T-helper 2 cell (primary cell): ENCODE measurements at places on chromosomes 16 and 17.
A peak's percentile ranks its signal among the peaks of the same experiment; 100 is the strongest.

DNA sequence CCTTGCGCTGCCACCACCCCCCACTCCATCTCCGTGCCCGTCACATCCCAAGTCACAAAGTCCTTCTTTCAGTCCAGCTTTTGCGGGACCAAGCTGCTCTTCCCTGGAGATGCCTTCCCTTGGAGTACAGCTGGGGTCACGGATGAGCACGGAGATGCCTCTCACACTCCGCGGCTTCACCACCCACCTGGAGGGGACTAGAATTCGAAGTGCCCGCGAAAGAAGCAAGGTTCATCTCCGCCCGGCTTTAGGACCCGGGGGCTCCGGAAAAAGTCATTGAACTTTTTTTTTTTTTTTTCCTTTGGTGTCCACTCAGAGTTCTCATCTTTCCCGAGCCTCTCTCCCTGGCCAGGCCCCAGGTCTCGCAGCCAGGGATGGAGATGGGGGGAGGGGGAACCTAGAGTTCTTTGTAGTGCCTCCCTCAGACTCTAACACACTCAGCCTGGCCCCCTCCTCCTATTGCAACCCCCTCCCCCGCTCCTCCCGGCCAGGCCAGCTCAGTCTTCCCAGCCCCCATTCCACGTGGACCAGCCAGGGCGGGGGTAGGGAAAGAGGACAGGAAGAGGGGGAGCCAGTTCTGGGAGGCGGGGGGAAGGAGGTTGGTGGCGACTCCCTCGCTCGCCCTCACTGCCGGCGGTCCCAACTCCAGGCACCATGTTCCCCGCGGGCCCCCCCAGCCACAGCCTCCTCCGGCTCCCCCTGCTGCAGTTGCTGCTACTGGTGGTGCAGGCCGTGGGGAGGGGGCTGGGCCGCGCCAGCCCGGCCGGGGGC, at the start of gene FKBP10:
TSS of gene FKBP10 (plus strand) at position 624 of the 771 bp plus-strand sequence. CDS start at position 655, 31 bp downstream.
- DNase-seq, result no peak

GRCh38 chr17:82235775-82236141, 6.9 kb downstream of the SLC16A3 start:
- no peak for DNase-seq

- DNase-seq, result no peak
Observed at GRCh38 chr17:18925187-18925586, 26.8 kb upstream of the SLC5A10 start.

DNA sequence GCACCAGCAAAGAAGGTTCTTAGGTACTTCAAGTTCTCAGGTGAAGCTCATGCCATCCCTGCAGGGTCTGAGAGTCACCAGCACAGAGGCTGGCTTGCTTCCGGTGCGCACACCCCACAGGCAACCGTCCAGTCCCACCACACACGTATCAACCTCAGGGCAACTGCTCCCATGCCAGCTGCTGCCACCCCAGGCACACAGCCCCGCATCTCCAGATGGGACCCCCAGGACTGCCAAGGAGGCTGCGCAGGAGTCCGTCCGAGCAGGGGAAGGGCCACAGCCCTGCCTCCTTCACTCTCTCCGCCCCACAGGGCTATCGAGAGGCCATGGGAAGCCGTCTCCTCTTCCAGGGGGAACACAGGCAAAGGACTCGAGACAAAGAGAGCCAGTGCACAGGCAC, 13.3 kb downstream of the KIFC3 start:
- no peak for DNase-seq

GRCh38 chr17:81332914-81333528, 37.9 kb upstream of the SLC38A10 start:
- DNase-seq, result no peak

DNA sequence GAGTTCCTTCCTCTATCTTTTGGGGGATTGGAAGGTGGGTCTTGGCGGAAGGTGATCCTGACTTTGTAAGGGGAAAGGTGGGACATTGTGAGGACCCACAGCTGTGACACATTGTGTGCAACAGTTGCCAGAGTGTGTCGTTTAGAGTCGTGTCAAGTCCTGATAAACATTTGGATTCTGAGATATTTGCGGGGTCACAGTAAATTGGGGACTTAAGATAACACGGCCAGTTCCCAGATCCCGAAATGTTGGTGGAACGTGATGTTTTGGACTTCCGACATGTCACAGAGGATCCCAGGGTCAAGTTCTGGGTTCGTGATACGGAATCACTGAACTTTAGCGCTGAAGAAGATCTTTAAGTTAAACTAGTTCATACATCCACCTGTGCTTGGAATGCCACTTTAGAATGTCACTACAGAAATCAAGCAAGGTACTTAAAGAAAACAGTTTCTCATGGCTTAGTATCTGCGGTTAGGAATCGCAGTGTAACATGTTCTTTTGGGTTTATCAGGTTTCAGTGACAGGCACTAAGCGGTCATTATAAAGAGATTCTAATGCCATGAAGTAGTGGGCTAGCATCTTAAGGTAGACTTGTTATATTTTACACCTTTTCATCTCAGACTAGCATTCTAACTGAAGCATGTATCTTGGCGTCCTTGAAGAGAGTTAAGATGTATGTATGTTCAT, 815 bp downstream of the ATAD5 start:
- no peak for DNase-seq

GRCh38 chr16:65948361-65948760, 418.1 kb upstream of the CDH5 start:
- DNase-seq, result no peak

GRCh38 chr17:28982131-28982793, 23.6 kb downstream of the SEZ6 start:
- peak; percentile 90 for DNase-seq

DNA sequence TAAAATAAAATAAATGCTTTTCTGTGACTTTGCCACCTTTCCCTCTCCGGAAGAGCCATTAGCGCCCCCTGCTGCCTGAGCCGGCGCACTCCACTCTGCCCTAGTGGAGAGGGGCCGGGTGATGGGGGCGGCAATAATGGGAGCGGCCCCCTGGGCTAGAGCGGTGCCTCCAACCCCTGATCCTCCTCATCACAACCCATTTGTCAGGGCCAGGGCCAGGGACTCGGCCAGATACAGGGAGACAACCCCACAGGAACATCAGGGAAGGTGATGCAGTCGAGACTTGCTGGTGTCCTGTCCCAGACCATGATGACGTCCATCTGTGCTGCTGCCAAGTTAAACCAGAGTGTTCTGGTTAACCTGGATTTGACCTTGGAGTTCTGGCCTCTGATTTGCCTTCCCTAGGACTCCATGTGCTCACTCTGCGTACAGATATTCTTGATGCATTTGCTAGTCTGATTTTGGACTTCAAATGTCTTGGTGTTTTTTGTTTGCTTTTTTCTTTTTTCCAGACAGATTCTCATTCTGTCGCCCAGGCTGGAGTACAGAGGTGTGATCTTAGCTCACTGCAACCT, 46.1 kb upstream of the BPTF start:
- no peak for DNase-seq

- DNase-seq, result peak; percentile 97
Observed at GRCh38 chr16:10385725-10386516, at the start of gene ATF7IP2. Gene ATF7IP2 (plus strand): TSS chr16:10386061. CDS start chr16:10430621, 44,560 bp downstream.

GRCh38 chr17:29972277-29972676, 30.8 kb downstream of the EFCAB5 start:
- DNase-seq, result no peak

- no peak for DNase-seq
Observed at GRCh38 chr16:81651758-81652718, 127.1 kb upstream of the PLCG2 start.

DNA sequence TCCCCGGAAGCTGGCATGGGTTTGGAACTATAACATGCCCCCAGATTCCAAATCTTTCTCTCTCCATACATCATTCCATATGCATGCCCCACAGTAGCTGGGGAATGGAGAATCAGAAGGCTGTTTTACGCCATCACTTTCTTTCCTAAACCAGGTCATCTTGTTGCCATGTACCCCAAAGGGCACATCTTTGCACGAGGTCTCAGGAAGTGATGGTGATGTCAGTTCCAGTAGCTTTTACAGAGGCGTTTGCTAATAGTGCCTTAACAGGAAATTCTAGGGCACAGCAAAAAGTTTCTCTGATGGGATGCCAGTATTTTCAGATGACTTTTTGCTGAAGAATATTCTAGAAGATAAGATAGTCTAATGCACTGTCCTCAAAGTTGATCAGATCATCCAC, 241.5 kb downstream of the MAF start:
- no peak for DNase-seq

DNA sequence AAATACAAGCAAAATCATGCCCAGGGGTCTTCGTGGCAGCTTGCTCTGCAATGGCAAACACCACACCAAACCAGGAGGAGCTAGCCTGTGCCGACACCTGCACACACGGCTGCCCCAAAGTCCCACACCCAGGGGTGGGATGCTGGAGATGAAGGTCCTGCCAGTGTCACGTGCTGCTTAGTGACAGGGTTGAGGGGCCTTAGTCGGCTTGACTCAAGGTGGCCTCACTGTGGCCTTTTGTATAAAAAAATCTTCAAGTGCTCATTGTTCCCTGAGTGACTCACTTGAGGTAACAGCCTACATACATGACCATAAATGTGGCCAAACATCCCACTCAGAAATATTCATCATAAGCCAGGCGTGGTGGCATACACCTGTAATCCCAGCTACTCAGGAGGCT, 7.3 kb downstream of the TRIM65 start:
- DNase-seq, result no peak

DNA sequence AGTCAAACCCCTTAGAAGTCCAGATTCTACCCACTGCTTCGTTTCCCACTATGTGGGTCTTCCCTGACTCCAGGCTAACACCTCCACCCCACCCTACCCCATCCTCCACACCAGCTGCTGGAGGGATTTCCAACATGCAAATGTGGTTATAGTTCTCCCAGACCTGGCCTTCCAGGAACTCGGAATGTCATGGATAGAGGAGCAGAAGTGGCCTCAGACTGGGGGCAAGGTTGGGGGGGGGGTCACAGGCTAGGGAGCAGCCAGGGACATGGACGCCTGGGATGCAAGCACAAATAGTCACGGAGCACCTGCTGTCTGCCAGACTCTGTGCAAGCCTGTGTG, 2.0 kb downstream of the CAMKK1 start:
- DNase-seq, result no peak

DNA sequence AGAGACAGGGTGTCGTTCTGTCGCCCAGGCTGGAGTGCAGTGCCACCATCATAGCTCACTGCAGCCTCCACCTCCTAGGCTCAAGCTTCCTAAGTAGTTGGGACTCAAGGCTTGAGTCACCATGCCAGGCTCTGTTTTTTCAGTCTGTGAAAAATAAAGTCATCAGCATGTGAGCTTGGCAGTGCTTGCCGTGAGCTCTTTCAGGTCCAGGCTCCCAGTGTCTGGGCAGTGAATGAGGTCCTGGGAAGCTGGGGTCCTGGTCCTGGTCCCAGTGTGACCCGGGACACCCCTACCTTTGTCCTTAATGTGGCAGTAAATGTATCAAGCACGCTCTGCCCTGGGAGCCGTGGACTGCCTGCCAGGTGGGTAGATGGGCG, 22.9 kb upstream of the RPL13 start:
- no peak for DNase-seq

- DNase-seq, result no peak
Observed at GRCh38 chr17:38465391-38466345, 37.4 kb downstream of the ARHGAP23 start.

GRCh38 chr17:16486373-16487250, 5.4 kb downstream of the LRRC75A start:
- no peak for DNase-seq

DNA sequence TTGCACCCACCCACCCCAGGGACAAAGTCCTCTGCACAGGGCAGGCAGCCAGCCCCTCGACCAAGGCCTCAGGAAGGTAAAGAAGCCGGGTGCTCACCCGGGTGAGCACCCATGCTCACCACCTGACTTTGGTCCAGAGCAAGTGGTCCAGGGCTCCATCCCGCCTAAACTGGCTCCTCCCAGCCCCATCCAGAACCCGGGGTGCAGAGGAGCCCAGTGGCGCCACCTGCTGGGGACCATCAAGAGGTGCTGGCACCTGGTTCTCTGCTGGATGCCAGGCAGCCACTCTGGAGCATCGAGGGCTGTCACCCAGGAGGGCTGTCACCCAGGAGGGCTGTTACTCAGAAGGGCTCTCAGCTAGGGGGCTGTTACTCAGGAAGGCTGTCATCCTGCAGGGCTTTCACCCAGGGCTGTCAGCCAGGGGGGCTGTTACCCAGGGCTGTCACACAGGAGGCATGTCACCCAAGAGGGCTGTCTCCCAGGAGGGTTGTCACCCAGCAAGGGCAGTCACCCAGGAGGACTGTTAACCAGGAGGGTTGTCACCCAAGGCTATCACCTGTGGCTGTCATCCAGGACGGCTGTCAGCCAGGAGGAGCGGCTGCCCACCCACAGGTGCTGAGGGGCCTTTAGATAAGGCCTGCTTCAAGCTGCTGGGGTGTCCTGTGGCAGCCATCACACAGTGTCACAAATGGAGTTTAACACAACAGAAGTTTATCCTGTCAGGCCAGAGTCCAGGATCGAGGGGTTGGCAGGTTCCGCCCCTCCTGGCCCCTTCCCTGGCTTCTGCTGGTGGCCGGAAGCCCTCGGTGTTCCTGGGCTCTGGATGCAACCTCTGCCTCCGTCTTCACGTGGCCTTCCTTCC, 98.5 kb downstream of the TNFRSF13B start:
- DNase-seq, result no peak

GRCh38 chr17:58969156-58969555, 137.5 kb downstream of the TRIM37 start:
- peak; percentile 29 for DNase-seq

GRCh38 chr16:79656553-79657115, 56.1 kb upstream of the MAF start:
- DNase-seq, result no peak

DNA sequence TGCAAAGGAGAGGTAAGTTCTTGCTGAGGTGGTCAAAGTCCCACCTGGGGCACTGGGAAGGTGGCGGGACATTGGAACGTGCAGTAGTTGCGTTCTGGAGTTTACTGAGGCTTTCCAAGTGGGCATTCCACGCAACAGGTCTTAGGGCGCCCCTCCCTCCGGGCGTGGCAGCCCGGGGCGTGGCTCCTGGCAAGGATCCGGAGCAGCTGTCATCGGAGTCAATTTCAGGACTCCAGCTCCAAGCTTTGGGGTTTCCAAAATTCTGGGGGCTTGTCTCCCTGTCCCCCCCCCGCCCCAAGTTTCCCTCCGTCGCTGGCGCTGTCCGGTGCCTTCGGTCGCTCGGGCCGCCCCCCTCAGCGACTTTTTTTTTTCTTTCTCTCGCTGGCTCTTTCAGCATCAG, 43.1 kb upstream of the AMZ2 start:
- DNase-seq, result no peak

GRCh38 chr16:34802848-34803599, 1343.6 kb downstream of the TP53TG3F start:
- DNase-seq, result no peak

DNA sequence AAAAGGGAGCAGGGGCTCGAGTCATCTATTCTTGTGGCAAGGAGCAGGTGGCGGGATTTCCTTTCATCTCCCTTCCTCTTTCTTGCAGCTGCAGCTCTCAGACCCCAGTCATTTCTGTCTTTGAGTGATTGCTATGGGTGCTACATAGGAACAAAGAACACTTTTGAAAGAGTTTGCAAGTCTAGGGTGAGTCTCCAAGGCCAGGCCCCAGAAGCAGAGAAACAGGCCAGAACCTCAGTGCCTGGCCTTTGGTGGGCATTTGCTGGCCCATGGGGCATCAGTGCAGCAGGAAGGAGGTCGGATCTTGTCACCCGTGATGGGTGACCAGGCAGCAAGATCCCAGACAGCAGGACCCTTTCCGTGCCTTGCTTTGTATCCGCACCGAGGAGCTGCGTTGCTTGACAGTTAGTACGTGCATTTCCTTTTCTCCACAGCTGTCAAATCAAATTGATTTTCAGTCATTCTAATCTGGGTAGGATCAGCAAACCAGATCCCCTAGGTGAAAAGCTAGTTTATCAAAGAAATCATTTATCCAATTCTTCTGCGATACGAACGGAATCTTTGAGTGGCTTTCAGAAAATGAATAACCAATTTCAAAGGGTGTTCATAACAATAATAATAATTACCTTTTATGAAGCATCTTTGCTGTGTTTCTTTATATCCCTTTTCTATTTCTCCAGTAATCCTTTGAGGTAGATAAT, 244.6 kb upstream of the MAF start:
- DNase-seq, result no peak

- DNase-seq, result no peak
Observed at GRCh38 chr16:12344577-12345343, 368.2 kb downstream of the SNX29 start.
